Activated naive CD4-positive, alpha-beta T cell (primary cell): ENCODE measurements at places on chromosomes 1 and 21.

GRCh38 chr21:30216041-30216723, at the start of gene CLDN8:
CLDN8 (minus strand) TSS chr21:30216097; CDS start chr21:30215925, 172 bp downstream.
- DNase-seq = no peak

GRCh38 chr21:25490742-25491141, 116.5 kb downstream of the MRPL39 start:
- no peak for DNase-seq

DNA sequence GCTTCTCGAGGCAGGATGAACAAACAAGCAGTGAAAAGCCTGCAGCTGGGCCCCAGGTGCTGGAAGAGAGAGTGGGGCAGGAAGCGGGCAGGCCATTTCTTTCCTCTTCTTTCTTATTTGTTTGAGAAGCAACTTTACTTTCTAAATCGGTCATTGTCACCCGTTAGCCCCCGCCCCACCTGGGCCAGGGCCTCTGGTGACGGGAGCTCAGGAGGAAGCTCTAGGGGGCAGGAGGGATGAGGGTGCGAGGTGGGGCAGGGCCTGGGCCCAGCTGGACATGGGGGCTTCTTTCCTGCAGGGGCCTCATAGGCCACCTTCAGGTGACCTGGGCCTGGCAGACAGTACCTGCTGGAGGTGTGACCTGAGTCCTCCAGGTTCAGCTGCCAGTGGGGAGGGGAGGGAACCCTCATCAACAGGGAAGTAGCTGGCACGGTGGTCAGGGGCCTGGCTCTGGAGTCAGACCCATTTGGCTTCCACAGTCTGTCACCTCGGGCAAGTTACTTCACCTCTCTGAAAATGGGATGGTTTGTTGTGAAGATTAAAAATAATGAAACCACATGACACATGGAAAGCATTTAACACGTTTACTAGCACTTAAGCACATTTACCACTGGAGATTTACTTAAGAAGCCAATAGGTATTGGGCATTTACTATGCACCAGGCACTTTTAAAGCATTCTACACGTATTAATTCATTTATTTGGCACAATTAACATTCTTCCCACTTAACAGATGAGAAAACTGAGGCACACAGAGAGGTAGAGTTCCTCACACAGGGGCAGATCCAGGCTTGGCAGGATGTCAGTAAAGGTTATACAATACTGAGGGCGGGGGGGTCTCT, 54.1 kb upstream of the ID3 start:
- peak; percentile 29 for DNase-seq

- DNase-seq = no peak
Measured at GRCh38 chr1:226428791-226429461, 21.0 kb upstream of the PARP1 start.

DNA sequence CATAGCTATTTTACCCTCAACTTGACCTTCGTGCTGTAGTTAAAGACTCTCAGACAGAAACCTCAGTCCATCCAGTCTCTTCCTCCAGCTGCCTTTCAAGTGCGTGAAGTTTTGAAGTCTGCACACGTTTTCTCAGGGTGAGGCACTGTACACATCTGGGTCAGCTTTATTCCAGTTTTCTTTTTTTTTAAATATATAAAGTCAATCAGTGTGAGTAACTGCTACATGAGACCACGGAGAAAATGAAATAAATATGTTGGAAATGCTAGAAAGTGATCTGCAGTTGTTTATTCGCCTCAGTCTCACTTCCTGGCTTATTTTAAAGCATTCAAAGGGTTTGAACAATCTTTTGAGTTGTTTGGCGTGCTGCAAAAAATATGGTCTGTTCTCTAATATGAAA, 135.7 kb downstream of the ROR1 start:
- no peak for DNase-seq

DNA sequence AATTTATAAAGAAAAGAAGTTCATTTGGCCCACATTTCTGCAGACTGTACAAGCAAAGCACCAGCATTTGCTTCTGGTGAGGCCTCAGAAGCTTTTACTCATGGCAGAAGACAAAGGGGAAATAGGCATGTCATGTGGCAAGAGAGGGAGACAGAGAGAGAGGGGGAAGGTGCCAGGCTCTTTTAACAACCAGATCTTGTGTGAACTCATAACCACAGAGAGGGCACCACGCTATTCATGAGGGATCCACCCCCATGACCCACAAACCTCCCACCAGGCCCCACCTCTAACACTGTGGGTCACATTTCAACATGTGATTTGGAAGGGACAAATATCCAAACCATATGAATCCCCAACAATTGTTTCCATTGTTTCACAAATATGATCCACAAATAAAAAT, 467.9 kb downstream of the SIPA1L2 start:
- DNase-seq = no peak
